ENCODE measurements at places on chromosomes 4 and X.

- no peak for DNase-seq
These were observed 174.2 kb downstream of the HHIP start for GRCh38 chr4:144820011-144820727.

DNA sequence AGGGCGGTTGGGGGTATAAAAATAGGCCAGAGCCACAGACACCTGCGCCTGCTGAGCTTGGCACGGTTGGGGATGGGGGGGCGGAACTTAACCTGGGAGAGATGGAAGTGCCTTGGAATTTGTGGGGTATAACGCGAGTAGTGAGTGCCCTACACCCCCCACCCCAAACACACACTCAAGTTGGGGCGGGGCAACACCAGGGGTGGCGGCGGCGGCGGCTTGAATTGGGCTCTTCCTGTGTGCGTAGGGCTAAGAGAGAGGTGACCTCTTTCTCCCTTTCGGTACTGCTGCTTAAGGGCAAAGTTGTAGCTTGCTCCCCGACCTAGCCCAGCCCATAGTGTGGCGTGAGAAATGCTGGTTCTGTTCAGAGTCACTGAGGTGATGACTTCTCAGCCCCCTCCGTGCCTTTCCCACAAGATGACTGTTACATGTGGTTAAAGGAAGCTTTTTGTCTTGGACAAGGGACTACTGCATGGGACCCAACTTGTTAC is 839 bp downstream of the STK26 start:
- no peak for DNase-seq

DNA sequence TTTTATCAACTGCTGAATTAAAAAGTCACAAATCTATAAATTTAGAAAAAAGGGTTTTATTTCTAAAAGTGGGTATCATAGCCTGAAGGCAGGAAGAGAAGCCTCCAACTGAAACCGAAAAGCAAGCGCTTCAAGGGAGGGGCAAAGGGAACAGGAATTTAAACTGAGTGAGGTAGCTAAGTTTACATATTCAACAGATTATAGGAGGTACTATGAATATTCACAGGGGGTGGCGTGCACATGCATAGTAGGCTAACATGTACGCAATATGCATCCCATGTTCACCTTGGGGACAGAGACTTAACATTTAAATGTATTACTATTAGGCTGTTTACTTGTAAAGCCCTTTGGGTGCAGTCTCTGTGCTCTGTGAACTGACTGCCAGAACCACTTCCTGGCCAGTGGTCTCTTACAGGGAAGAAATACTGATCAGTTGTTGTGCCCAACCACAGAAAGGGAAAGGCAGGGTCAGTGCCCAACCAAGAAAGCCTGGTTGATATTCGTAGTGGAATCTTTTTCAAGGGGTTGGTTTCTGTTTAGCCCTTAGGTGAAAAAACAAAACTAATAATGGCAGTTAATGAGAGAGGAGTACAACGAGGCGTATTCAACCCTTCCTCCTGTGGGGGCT is 168.7 kb upstream of the GALNTL6 start:
- no peak for DNase-seq

GRCh38 chrX:40831750-40832149 is 96.4 kb upstream of the MED14 start:
- no peak for DNase-seq

GRCh38 chrX:37847733-37848197 is 394 bp upstream of the DYNLT3 start:
- DNase-seq: no peak

GRCh38 chrX:133323431-133323830 is 91.9 kb downstream of the GPC4 start:
- no peak for DNase-seq

DNA sequence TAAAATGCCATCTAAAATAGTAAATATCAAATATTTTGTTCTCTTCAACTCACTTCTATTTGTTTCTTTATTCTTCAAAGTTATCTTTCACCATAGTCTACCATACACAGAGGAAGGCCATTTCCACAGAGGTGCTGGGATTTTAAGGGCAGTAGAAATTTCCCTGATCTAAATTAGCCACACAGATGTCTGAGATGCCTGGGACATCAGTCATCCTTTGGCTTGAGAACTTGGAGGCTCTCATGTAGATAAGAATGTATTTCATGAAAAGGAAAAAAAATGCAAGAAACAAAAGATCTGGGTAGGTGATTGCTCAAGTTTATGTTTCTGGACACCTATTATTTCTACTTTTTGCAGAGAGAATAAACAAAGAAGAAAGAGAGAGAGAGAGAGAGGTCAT is 1008.2 kb downstream of the NLGN4X start:
- DNase-seq: no peak

DNA sequence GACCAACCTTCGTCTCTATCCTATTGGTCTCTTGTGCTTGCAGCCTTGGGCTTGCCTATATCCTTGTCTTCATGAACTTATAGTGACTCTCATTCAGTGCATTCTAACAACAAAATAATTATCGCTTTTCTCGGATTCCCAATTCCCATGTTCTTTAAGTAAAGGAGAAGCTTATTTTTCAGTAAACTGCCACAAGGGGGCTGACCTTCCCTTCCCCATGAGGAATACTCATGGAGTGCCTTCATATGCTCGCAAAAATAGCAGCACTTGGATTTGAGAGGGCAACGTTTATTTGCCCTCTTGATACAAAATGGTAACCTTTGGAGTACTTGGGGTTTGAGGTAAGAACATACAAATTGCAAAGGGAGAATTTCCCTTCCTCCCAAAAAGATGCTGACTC is 183.2 kb upstream of the TENT5D start:
- no peak for DNase-seq

GRCh38 chr4:86508436-86508835 is 85.7 kb upstream of the PTPN13 start:
- DNase-seq: no peak

- DNase-seq: peak; percentile 2
These were observed 220.3 kb upstream of the CXCL13 start for GRCh38 chr4:77385124-77385969.

- DNase-seq: no peak
These were observed 137.3 kb upstream of the NKX1-1 start for GRCh38 chr4:1543561-1543960.

DNA sequence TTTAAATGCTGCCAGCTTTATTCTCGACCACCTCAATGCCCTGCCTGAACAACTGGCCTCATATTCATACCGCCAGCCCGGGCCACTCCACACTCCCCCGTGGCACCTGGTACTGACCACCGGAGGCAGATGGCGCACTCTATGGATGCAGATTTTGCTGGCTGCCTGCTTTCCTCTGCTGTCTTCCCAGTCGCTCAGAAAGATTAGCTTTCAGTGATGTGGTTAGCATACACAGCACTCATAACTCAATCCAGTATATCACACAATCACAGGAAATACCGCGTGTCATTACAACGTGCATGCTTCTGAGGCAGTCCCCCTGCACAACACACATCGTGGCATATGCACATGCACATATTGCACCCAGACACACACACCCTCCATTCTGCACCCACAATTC is 147.2 kb upstream of the BCOR start:
- no peak for DNase-seq

DNA sequence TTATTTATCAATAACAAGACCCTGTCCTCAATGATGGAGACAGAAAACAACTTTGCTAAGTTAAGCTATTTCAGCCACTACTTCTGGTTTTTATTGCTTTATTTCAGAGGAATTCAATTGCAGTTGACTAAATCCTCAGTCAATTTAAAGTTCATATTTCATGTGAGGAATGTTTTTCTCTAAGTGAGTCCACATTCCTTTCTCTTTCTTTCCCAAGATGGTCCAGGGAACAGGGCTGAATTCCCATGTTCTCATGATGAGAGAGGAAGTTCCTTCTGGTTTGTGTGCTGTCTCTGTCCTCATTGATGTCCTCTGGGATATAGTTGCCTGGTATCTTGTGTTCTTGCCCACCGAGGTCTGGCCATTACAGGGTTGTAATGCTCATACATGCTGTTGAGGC is 117.2 kb downstream of the SLIT2 start:
- no peak for DNase-seq

DNA sequence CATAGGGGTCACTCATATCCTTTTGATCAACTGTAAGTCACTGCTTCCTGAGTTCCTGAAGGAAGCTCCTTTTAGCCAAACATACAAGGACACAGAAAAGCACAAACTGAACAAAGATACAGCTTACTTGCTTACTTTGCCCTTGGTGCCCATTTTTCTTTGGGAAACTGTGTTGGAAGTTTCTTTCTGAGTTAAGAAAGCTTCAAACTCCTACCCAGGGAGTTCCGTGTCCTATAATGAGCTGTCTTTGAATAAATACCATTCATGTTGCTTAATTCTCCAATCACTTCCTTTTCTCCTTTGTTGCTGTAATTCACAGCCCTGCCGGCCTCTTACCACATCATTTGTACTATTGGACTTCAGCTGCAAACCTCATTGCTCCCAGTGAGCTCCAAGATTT is at the start of gene ADH4:
TSS of gene ADH4 (minus strand) at position 228 of the 400 bp plus-strand sequence. CDS start at position 153, 75 bp downstream.
- DNase-seq: no peak

DNA sequence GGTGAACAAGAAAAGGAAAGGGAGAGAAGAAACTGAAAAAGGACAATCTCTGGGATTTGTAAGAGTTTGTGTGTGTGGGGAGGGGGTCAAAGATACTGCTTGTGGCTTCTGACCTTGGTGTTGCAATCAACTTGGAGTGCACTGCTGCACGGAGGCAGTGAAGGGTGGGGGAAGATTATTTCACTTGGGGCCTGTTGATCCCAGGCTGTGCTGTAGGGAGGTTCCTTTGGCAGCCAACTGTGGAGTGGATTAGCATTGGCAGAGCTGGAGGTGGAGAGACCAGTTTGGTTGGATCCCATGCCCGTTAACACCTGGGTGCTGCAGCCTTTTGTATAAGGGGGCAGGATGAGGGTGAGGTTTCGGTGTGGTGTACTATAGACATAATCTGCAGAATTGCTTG is 38.2 kb downstream of the AFF1 start:
- no peak for DNase-seq

DNA sequence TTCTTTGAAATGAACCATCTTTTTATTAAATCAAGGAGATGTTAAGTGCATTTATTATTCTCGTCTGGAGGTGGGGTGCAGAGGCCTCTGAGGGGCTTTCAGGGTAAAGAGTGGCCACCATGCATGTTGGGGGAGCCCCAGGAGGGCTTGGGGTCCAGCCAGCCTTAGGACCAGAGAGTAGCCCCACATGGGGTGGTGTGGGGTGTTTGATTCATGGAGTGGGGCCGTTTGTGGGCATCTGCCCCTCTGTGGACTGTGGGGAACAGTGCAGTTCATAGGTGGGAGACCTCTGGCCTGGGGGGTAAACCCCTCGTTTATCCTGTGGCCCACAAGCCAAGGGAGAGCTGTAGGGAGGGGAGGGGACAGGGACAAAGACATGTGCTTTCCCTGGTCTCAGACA is 26.9 kb downstream of the HTRA3 start:
- no peak for DNase-seq

DNA sequence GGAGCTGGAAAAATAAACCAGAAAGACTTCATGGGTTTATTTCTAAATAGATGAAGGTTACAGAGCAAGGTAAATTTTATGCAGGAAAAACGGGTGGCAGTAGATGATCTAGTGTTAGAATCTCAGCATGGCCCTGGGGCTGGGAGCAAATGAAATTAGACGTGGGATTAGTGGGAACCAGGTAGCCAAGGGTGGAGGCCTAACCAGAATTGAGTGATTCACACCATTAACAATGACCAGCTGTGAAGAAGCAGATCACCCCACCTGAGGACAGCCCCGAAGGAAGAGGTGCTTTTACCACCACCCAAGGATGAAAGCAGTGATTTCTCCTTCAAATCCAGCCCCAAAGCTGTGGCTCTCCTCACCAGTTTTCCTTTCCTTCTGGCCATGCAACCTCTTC is 20.8 kb upstream of the ACSL1 start:
- DNase-seq: no peak

GRCh38 chrX:10325611-10326010 is 168.8 kb downstream of the CLCN4 start:
- no peak for DNase-seq

DNA sequence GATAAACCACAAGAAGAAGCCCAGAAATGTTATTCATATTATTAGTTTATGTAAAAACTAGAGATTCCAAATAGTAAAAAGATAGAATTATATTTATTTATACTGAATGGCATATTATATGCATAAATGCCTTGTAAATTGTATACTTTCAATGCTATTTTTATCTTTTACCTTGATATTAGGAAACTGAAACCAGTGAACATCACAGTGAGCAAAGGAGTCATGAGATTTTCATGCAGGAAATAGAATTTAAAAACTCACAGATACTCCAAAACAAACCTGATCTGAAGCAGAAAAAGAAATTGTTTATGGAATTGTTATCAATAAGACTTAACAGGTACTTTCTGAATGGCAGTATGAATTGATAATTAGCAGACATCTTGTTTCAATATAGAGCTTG is 207.3 kb upstream of the CENPE start:
- DNase-seq: no peak

- no peak for DNase-seq
These were observed 23.4 kb upstream of the ZFP42 start for GRCh38 chr4:187972135-187972534.

GRCh38 chrX:155215443-155216178 is 649 bp upstream of the VBP1 start:
- no peak for DNase-seq

Measured in stimulated activated CD4-positive, alpha-beta T cell treated with anti-CD3 and anti-CD28 coated beads, Interleukin-1b, Interleukin-23, amount 100 ng/mL, for 1 hour (primary cell).